Right ventricle myocardium superior (tissue), 1 donor: ENCODE measurements at places on chromosomes 1 and 21. TPM values are rescaled to one million over a fixed set of nuclear protein-coding genes. Genes with fewer than 3 reads are reported as not detected.

GRCh38 chr1:17831597-17831996 is 76.5 kb downstream of the ACTL8 start:
- DNase-seq: no peak

The AIRE gene
- not detected for total RNA-seq

- DNase-seq: no peak
Measured at GRCh38 chr21:15722591-15723324, 7.0 kb upstream of the USP25 start.

The RAP1GAP gene
- 3.7 TPM for total RNA-seq

- DNase-seq: no peak
Measured at GRCh38 chr21:16608209-16608830, 878.5 kb downstream of the USP25 start.

DNA sequence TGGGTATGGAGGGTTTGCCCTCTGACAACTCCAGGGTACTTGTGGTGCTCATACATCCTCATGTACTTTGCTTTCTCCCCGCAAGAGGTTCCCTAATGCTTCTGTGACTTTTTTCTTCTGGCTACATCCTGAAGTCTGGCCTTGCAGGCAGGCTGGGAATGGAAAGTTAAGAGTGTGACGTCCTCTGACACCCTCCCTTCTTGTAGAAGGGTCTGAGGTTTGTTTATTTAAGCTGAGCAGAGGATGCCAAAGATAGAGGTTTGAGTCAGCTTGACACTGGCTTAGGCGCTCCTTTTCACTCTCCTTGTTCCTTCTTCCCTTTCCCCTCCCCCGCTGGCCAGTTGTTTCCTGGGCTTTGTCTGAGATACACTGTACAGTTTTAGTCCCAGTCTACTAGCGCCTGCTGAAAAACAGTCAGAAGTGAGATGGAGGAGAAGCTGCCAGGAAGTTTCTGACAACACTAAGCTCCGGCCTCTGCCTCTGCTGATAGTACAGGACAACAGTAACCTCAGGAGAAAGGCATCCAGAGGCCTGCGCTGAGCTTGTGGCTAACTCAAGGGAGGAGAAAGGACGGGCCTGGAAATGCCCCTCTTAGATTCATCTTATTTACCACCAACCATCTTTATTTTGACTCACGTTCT is at the start of gene MACF1:
MACF1 (plus strand) TSS at position 255 of the 641 bp plus-strand sequence; CDS start at position 583, 328 bp downstream.
- DNase-seq: peak; percentile 70

DNA sequence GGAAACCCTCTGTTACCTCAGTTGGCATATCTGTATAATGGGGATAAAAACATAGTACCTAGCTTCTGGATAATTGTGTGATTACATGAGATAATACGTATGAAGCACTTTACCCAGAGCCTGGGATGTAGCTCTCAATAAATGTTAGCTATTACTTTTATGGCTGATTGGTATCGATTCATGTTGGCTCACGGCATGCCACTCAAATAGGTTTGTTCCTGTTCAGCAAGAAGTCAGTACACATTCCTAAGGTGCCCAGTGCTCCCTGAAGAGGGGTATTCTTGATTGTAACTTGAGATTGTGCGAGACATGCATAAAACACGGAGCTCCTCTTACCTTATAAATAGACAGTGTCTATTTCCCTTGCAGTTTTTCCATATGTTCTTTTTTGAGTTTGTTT is 78.5 kb upstream of the GALNT2 start:
- no peak for DNase-seq

The CRNN gene
- not detected for total RNA-seq

DNA sequence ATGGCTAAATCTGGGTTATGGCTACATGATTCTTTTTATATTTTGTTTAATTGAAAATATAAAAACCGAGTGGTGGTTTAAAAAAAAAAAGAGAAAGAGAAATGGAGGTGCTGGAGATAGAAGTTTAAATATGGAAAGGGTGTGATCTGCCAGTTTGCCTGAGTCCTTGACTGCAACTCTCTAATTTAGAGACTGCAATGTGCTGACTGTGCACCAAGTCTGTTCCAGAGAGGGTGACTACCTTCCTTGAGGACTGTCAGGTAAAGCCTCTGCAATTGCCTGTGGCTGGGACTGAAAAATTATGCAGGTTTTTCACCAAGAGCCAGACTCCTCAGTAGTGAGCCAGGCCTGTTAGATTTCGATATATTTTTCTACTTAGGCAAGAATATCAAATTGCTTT is 1326.3 kb downstream of the BRINP3 start:
- no peak for DNase-seq

The MFSD2A gene
- 0.22 TPM for total RNA-seq

DNA sequence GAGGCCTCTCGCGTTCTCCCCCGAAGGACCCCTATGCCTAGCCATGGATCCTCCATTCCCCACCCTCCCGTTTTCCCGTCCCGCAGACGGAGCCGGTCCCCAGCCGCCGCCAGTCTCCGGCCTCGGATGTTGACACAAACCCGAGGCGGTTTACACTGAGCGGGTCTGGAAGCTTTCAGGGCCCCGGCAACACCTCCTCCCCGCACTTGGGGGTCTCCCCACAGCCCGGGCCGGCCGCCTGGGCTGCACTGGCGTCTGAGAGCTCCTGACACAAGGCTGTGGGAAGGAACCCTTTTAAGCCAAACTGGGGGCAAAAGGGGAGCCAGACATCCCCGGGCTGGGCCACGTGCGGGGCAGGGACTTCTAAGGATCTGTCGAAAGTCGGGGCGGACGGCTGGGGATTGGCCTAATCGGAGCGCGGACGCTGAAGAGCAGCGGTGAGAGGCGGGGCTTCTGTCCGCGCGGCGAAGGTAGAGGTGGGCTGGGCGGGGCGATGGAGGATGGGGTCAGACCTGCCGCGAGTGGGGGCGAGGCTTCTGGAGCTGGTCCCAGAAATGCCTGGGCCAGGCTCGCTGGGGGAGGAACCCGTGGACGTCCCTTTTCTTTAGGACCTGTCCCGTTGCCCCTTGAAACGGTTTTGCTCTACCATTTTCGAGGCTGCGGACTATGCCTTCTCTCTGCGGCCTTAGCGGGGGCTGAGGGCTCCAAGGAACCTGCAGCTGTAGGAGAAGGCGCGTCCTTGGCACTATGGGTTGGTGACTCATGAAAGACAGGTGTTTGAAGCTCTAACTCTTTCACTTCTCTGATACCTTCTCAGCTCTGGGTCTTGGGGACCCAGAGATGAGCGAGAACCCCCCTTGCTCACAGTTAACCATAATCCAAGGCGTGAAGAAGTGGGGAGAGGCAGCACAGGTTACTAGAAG is 1.2 kb upstream of the HPCAL4 start:
- no peak for DNase-seq

The E2F2 gene
- 0.35 TPM for total RNA-seq

DNA sequence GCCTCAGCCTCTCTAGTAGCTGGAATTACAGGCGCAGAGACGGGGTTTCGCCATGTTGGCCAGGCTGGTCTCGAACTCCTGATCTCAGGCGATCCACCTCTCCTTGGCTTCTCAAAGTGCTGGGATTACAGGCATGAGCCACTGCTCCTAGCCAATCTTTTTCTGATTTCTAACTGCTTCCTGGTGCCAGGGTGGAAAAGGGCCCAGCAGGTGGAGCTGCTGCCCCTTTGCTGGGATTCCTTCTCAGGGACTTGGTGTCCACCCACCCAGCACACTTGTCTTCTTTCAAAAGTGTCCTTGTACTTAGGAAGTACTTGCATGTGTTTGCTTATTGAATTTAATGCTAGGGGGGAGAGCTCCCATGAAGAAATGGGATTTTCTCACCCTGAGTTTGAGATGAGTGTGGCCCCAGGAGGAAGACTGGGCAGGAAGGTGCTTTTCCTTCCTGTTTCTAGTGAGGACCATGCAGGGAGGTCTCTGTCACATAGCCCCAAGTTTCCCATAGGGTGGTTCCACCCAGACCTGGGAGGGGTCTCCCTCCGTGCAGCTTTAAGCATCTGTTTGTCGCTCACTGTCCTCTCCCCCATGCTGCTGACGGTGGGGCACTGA is 14.2 kb downstream of the UTP11 start:
- peak; percentile 60 for DNase-seq

The FOXD3 gene
- 0.24 TPM for total RNA-seq

The LRRC41 gene
- 33.6 TPM for total RNA-seq

GRCh38 chr21:39803393-39803792 is 58.4 kb downstream of the IGSF5 start:
- DNase-seq: no peak

The SPATA21 gene
- total RNA-seq: not detected

DNA sequence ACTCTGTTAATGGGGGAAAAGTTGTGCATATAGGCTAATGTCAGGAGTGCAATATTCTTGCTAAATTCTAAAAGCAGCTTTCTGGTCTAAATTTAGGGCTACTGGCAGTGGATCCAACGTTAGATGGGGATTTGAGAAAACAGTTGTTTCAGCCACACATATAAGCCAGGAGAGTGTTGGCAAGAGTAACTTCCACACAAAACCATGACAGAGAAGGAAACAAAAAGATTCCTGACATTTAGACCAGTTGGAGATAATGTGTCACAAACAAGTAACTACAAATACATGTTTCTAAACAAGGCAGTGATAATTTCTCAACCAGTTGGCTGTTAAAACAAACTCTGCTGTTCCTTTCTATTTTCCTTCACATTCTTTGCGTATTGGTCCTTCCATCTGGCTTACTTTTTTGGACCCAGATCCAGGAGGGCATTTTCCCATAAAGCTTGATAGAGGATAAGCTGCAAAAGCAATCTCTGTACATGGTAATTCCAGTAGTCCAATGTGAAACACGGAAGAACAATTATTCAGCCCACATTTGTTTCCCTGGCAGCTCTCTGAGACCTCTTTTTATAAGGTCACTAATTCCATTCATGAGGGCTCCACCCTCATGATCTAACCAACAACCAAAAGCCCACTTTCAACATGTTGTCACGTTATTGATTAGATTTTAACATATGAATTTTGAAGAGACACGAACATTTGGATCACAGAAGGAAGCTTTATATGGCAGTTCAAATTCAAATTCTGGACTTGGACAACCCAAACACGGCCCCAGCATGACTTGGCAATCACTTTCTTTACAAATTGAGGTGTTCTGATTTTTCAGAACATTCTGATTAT is 1888.6 kb downstream of the MRPL39 start:
- no peak for DNase-seq

The OVAAL gene
- total RNA-seq: 1.1 TPM

- DNase-seq: no peak
Measured at GRCh38 chr1:156822680-156823079, 6.0 kb upstream of the SH2D2A start.

DNA sequence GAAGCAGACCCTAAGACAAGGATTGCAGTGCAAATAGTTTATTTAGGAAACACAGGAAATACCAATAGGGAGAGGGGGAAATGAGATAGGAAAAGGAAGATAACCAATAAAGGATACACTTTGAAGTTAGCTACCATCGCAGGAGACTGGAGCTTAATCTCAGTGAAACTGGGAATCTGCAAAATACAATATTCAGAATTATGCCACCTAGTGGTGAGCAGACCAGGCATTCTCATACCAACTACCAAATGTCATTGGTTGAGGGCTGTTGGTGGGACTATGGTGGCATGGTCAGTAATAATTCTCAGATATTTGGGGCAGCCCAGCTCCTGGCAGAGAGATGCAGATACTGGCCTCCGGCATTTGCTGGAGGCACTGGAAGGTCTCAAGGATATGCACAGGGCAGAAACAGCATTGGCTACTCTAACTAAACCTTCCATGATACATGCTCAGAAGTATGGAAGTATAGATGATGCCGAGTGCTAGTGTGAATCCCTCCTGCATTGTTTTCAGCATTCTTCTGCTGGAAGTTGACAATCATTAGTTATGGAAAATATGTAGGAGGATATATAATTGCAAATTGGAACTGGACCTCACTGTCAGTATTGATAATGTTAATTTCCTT is 11.8 kb upstream of the ZFP69B start:
- no peak for DNase-seq

GRCh38 chr1:2129256-2129943 is 65.2 kb downstream of the FAAP20 start:
- DNase-seq: no peak

The NOS1AP gene
- total RNA-seq: 4.6 TPM
